ENCODE measurements at places on chromosomes 2 and 18.

DNA sequence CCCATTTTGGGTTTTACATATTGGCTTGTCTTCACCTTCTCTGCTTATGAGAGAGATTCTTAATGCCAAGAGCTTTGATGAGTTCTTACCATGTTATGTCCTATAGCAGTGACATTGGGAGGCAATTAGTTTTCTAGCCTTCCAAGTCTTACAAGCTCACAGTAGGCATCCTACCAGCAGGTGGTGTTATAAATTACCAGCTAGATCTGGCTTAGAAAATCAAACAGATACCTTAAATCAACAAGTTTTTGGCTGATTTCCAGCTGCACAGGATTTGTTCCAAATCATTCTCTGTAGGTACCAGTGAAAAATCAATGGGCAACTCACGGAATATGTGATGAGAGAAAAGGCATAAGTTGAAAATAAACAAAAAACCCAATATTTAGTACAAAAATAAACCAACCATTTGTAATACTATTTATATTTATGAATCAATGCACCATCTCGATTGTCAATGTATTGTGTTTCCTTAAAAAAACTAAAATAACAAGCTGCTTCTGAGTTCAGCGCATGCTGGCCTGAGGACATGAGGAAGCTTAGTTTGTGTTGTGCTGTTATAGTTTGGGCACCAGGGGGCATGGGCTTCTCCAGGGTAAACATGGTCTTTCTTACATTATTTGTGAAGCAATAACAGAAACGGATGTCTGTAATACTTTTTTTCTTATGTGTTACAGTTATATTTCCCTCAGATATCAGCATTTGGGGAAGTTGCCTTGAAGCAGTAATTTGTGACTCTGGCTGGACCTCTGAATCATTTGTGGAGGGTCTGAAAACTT is 34.1 kb upstream of the NXPH2 start:
- no peak for DNase-seq

DNA sequence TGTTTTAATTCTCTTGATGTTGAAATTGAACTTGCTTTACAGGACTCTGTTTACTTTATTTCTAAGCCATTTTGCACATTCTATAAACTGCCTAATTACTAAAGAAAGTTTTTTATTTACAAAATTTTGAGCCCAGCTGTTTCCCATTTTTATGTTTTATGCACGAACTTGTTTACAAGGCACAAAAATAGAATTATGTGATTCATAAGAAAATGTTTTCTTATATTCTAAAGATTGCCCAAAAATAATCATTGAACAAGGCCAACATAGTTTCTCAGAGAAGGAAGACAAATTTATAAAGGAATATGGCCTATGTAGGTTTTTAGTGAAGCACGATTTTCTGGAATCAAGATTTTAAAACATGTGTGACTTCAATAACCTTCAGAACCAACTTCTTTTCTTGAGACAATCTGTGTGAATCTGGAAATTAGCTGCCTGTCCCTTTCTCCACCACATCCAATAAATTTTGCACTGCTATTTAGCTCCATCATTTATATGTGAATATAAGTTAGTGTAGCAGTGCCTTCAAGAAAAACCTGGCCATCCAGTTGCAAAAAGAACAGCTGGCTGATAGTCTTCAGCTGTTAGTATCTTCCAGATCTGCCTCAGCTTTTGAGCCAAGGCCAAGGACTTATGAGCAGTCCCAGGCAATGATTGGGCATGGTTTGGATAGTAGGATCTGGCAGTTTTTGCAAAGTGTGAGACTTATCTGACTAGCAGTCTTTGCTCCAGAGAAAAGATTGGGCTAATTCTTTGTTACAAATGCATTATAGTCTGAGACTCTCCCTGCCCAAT is 253.2 kb upstream of the COL3A1 start:
- DNase-seq, result no peak

DNA sequence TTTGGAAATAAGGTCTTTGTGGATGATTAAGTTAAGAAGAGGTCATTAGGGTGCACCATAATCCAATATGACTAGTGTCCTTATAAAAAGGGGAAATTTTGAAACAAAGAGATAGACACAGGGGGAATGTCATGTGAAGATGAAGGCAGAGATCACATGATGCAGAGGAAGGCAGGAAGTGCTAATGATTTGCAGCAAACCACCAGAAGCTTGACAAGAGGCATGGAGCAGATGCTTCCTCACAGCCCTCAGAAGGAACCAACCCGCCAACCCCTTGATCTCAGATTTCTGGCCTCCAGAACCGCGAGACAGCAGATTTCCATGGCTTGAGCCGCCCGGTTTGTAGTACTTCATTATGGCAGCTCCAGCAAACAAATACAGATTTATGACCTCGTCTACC is 17.4 kb upstream of the SMARCAL1 start:
- no peak for DNase-seq

GRCh38 chr2:75573145-75573878 is 12.6 kb upstream of the EVA1A start:
- DNase-seq, result no peak

DNA sequence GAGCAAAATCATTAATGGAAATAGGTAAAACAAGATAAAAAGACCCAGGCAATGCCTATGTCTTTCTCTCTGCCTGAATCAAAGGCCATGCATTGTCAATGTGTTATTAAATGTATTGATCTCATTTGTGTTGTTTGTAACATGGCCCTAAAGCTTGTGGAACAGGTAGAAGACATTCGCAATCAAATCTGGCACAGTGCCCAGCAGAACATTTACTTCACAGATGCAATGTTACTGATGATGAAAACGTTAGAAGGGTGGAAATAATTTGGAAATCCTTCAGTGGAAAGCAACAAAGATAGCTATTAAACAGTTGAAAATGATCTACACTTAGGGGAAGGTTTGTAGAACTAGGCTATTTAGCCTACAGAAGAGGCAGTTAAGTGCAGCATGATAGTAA is 368.2 kb downstream of the EPHA4 start:
- DNase-seq, result no peak

DNA sequence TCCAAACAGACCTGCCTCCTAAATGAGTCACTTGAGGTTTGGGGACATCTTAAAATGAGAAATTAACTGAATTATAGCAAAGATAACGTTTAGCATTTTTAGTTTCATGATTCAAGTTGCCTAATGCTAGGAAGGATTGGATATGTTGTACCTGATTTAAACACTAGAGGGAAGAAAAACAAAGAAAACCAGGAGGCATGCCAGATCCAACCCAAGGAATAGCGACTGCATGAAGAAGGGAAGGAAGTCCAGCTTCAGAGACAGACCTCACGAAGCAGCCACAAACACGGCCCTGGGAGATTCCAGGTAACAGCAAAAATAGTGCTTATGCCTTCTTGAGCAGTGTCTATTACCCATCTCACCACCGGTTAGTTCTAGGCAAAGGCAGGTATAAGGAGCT is 499.9 kb upstream of the SPHKAP start:
- no peak for DNase-seq

DNA sequence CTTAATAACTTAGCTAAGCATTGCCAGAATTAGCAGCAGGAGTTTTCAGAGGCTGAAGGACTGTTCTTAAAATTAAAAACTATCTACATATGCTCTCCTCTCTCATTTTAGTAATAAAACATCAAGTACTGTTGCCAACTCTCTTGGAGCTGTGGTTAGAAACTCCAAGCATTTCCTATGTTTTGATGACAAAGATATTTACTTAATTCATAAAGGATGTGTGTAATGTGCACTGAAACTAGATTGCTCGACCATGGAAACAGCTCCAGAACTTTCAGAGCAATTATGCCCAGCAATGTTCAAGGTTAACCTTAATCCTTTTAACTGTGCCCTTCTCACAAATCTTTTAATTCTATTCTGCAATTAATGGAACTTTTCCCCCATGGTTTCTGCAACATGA is 8.4 kb downstream of the GRP start:
- DNase-seq, result no peak

DNA sequence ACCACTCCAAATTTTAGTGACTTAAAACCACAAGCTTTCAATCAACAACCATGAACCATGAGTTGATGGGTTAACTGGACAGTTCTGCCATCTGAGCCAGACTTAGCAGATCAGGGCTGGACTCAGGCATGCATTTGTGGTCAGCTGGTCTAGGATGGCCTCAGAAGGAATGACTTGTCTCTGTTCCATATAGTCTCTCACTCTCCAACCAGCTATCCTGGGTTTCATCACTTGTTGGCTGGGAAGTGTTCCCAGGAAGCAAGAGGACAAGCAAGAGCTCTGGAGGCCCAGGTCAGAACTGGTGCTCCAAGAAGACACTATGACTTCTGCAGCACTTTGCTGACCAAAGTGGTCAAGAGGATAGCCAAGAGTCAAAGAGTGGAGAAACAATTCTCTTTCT is 17.5 kb upstream of the MAP3K20 start:
- DNase-seq, result no peak

GRCh38 chr2:64922482-64923384 is 66.5 kb upstream of the SLC1A4 start:
- no peak for DNase-seq

DNA sequence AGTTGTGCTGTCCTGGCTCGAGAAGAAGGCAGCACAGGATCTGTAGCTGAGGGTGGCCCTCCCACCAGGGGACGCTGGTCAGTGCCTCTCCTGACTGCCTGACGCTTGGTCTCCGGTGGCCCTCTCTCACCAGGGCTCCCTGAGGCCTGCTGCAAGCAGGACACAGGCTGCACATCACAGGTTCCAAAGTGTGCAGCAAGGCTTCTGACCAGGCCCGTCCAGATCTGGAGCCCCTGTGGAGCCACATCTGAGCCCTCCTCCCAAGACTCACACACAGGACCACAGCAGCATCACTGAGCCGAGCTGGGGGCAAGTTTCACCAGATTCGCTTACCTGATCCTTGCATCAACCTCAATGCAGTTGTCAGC is 12.1 kb downstream of the AMER3 start:
- DNase-seq, result no peak

- DNase-seq, result no peak
These were observed 131.2 kb upstream of the ERBB4 start for GRCh38 chr2:212669761-212670160.

DNA sequence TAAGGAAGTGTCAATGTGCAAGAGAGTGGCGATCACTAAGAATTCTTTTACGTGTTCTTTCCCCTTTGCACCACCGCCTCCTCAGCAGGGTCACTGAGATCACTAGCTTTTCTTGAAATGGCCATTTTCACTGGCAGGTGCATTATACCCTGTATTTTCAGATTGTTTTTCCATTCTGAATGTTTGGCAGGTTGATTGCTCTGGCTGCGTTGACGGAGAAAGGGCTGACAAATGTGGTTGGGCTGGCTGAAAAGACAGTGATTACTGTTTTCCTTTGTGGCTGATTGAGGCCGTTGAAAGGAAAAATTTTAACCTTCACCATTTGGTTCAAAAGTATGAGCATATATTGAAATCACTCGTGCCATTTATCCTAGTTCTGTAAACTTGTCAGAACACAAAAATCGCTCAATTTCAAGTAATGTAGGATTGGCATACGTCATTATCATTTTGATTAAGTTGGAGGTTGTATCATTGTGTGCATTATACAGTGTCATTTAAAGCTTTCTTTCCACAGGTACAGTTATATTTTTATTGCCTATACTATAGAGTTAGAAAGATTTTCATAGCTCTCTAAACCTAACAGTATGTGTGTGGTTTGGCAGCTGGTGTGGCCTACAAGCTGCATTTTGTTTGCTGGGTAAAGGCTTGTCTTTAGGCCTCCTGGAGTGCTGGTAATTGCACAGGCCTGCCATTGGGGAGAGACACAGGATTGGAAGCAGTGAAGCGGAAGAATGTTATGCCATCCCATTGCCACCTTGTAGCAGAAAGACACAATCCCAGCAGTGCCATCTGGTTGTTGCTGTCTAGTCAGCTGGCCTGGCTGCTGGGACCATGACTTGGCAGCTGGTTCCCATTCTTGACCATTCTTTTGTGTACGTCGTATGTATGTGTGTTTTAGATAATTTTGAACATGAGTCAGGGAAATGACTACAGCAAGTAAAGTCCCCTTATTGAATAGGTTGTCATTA is 36.7 kb downstream of the DYNC1I2 start:
- no peak for DNase-seq

DNA sequence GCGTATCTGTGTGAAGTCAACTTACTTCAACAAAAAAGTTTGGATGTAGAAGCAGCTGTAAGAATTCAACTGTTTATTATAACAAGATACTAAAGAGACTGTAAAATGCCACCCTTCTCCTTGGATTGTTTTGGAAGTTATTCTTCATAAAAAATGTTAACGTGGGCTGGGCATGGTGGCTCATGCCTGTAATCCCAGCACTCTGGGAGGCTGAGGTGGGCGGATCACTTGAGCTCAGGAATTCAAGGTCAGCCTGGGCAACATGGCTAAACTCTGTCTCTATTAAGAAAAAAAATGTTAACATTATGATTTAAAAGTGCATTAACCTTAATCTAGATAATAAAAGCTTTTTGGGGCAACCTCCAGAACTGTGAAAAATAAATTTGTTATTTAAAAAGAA is 7.7 kb downstream of the CIAO1 start:
- DNase-seq, result no peak

DNA sequence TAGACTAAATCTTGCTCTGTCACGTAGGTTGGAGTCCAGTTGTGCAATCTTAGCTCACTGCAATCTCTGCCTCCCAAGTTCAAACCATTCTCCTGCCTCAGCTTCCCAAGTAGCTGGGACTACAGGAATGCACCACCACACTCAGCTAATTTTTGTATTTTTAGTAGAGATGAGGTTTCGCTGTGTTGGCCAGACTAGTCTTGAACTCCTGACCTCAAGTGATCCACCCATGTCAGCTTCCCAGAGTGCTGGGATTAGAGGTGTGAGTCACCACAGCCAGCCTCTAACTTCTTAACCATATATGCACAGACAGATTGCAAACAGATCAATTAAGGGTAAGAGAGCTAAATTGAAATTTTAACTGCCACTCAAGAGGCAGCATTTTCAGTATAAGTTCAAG is 22.1 kb upstream of the CNGA3 start:
- no peak for DNase-seq

DNA sequence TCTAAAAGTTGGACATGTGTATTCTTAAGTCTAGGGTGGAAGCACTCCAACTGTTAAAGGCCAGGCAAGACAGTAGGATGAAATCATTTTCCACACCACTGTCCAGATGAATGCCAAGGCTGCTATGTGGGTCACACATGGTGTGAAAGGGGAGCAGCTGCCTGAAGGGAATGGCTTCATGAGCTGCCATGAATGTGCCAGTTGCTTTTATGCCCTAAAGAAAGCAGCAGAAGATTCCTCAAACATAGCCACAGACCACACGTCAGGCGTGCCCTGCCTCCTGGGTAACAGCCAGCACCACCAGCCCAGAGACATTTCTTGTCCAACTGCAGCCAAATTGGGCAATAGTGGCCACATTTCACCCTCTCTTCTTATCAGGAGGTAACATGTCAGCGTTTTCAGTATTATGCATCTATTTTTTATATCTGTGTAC is 130.2 kb downstream of the MTCL1 start:
- no peak for DNase-seq

GRCh38 chr2:122955776-122956175 is 1069.3 kb upstream of the CNTNAP5 start:
- DNase-seq, result no peak
